AML-193 (cell line): ENCODE measurements at places on chromosomes 2 and 18.

DNA sequence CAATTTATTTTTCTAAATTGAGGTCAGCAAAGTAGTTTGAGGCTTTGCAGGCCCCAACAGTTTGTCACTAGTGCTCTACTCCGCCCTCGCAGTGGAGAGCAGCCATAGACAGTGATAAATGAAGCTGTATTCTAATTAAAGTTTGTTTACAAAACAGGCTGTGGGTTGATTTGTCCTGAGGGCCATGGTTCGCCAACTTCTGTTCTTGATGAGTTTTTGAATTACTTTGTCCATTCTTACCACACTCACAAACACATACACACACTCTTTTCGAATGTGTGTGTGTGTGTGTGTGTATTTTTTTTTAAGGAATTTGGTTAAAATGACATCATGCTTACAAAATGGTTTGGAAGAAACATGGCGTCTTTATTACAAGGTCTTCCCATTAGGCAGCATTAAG, 68.6 kb downstream of the MTCL1 start:
- DNase-seq, result no peak

DNA sequence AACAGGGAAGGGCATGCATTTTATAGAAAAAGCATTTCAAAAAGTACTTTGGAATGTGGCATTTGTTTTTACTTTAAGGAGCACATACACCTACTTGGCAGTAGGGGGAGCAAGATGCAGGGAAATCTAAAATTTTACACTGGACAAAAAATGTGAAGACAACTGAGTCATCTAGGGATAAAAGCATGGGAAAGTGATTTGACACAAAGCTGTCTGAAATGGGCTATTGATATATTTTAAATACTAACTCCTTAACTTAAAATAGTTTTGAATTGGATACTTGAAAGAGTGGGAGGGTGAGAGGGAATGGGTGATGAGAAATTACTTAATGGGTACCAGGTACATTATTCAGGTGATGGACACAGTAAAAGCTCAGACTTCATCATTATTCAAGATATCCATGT, 15.8 kb downstream of the TMEM200C start:
- DNase-seq, result peak; percentile 15

GRCh38 chr2:182499706-182500470, 73.1 kb upstream of the PDE1A start:
- no peak for DNase-seq

GRCh38 chr2:27086724-27087593, at the start of gene KHK:
TSS of gene KHK (plus strand) at chr2:27086772. CDS start at chr2:27087260, 488 bp downstream.
- DNase-seq, result no peak

DNA sequence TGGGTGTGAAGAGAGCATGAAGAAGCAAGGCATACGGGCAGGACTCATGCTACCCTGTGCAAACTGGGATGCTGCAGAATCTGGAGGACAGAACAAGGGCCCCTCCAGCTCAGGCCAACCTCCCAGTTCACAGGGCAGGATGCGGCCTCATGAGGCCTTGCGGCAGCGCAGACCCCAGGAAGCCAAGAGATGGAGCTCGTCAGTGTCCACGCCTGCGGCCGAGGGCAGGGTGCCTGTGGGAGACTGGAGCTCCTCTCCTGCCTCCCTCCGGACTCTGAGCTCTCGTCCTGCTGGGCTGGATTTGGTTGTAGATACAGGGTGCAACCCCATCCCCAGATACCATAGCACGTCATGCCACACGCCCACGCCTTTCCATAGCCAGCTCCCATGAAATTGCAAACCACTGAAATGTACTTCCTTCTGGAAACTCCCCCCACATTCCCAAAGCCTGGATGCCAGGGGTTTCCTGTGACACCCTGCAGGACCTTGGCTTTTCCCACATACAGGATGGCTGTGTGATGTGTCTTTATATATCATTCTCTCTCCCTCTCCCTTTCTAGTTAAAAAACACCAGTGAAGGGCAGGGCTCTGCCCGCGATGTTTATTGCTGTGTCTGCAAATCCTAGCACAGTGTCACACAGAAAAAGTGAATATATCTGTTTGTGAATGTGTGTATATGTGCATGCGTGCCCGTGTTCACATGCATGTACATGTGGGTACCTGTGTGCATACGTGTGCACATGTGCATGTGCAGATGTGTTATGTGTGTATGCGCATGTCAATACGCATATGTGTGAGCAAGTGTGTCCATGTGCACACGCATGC, 12.3 kb upstream of the SNTG2 start:
- no peak for DNase-seq

DNA sequence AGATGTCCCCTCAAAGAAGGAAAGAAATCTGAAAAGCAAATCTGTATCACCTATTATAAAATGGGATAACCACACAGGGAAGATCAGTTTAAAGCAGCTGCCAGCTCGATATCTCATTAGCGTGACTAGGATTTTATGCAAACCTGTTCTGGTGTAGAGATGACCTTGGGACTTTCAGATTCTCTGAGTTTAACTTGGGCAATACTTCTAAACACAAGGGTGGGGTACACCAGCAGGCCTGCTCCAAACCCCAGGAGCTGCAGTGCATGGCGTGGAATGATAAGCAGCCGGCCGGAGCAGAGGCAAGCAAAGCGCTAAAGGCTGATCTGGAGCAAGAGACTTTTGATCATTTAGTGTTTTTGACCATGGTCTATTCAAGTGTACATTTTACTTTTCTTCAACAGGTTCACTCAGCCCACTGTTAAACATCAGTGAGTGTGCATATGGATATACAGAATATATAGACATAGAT, 4.7 kb downstream of the SERTAD2 start:
- DNase-seq, result no peak

DNA sequence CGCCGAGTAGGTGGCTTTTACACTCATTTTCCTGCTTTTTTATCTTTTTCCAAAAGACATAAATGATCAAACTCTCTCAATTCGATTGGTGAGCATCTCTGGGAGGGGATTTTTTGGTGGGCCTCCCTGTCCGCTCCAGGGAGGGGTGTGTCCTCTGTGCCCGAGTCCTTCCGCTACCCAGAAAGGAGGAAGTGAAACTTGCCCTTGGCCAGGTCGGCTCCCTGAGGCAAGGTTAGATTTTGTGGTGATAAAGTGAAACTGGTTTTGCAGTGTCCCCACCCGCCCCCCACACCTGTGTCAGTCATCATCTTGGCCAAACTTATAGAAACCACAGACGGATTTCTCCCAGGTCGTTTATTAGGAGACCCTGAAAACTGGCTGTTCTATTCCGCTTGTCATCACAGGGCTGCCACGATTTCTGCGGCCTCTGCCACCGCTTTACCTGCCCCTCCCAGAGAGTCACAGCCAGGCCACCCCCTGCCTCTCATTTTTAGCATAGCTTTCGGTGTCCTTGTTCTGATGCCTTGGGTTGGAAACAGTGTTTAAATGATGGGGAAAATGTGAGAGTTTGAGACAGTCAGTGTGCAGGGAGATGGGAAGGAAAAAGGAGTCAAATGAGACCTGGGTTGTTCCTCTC, 93.6 kb downstream of the SH3BP4 start:
- no peak for DNase-seq

DNA sequence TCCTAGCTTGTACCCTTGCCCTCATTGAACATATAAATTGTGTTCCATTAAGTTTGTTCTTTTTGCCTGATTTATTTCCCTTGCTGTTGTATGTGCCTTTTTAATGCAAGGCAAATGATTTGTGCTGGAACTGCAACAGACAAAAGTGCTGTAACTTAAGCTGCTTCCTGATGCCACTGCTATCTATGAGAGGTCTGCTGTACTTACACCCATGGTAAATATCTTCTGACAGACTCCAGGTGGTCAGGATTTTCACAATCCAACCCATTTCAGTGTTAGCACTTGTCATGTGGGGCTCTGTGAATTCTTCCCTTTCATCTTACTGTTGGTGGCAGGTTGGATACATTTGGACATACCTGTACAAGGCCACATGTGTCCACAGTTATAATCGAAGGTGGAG, 63.5 kb downstream of the ARHGAP15 start:
- no peak for DNase-seq

DNA sequence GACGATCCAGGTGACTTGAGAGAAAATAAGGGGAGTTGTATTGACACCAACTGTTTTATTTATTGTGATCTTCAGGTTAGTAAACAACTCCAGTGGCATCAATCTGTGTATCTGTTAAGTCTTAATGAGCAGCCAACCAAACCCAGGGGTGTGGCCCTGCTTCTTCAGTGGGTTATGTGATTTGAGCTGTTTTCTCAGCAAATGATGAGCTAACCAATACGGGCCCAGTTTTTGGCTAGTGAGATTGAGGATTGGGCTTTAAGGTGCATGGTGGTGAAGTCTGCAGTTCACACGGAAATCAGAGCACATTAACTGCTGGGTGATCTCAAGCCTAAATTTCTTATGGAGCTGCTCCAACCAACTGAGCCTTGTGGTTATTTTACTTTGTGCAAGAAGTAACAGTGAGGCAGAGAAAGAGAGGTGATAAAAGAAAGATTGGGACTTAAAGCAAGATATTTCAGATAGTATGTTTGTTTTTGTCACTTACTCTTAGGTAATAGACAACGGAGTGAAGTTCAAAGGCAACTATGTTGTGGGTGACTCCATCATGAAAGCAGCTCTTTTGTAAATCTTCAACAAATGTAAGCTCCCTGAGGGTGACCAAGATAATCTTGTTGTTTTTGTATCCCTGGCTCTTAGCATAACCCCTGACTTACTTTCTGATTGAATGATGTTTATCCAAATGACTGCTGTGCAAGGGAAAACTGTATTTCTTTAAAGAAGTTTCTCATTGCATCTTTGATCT, 2.4 kb downstream of the MTCL1 start:
- DNase-seq, result no peak

- no peak for DNase-seq
Measured at GRCh38 chr2:11677136-11678055, 7.4 kb upstream of the NTSR2 start.
